ENCODE measurements at places on chromosomes 2 and 18. TPM values are rescaled to one million over a fixed set of nuclear protein-coding genes. Genes with fewer than 3 reads are reported as not detected.

The UCN gene
- 0.11 TPM for total RNA-seq

The ZNF396 gene
- 5.4 TPM for total RNA-seq

The PSMA8 gene
- total RNA-seq, result not detected

The CXCR1 gene
- total RNA-seq, result not detected

The METTL4 gene
- 6.5 TPM for total RNA-seq

The FAM237A gene
- not detected for total RNA-seq

DNA sequence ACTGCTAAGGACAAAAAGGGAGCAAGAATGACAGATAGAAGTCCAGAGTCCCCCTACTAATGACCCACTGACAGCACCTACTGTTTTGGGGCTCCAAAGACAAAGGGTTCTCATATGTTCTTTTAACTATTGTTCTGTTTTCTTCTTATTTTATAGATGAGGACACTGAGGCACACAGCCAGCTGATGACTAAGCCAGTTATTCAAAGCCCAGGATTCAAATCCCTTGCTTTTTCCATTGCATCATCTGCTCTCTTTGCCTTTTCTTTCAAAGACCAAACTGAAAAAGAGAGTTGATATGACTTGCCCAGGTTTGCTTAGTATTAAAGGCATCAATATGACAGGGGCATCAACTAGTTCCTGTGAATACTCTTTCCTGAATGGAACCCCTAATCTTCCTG is 299.8 kb downstream of the LRATD1 start:
- no peak for DNase-seq

DNA sequence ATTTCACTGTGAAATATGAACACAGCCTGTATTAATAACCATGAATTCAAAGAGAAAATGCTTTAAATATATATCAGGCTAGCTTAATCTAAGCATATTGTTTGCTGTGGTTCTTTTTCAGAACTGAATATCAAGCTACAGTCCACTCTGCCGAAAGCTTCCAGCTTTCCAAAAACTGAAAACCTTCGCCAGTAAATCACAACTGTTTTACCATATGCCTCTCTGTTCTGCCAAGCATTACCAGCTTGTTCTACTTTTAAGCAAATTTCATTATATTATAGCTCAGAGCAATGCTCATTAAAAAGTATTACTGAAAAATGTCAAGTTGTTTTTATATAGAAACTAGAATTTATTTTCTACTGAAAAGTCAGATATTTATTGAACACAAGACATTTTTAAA is 277.4 kb downstream of the NRXN1 start:
- DNase-seq, result no peak

DNA sequence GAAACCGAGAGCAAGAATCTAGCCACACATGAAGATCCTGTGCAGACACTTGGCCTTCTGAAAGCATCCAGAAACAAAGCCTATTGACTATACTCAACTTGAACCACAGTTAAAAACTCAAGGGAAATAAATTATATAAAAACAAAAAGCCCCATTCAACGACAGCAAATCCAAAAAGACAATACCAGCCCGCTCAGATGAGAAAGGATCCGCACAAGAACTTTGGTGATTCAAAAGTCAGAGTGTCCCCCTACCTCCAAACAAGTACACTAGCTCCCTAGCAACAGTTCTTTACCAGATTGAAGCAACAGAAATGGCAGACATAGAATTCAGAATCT is 163.2 kb downstream of the WDPCP start:
- DNase-seq, result no peak

DNA sequence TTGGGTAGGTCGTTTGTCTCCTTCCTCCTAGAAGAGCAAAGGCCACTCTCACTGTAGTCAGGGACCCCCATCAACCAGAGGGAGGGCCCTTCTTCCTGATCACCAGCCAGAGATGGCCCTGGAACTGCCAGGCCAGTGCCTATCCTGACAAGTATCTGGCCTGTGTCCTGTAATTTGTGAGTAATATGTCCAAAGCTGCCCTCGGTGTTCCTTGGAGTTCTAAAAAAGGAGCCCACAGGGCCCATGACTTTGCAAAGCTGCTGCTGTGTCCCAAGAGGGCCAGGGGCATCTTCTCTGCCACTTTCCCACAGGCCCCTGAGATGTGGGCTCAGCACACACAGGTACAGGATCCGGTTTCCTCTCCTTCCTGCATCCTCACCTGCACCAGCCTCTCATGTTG is 212.4 kb downstream of the SEPTIN10 start:
- no peak for DNase-seq

GRCh38 chr2:111629983-111630382 is 254.0 kb downstream of the ANAPC1 start:
- DNase-seq, result no peak

DNA sequence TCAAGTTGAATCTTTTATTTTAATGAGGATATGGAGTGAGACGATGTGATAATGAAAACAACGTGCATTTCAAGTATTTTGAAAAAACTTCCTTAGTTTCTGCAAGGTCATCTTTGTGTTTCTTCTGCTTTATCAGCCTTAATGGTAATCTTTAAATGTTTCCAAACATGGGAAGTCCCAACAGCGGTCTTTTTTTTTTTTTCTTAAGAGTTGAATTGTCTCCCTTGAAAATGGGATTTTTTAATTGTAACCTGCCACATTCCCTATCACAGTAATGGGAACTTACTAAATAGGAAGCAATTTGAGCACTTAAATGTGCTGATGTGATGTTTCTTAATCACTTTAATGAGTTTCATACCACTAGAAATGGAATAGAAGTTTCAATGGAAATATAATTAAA is 45.8 kb downstream of the ATIC start:
- no peak for DNase-seq

GRCh38 chr2:226079671-226080181 is 680.2 kb downstream of the NYAP2 start:
- peak; percentile 89 for DNase-seq
